ENCODE measurements at places on chromosomes 13 and 19.
A peak's percentile ranks its signal among the peaks of the same experiment; 100 is the strongest.

GRCh38 chr13:113599391-113599790 lies 14.8 kb downstream of the TFDP1 start:
- no peak for DNase-seq

DNA sequence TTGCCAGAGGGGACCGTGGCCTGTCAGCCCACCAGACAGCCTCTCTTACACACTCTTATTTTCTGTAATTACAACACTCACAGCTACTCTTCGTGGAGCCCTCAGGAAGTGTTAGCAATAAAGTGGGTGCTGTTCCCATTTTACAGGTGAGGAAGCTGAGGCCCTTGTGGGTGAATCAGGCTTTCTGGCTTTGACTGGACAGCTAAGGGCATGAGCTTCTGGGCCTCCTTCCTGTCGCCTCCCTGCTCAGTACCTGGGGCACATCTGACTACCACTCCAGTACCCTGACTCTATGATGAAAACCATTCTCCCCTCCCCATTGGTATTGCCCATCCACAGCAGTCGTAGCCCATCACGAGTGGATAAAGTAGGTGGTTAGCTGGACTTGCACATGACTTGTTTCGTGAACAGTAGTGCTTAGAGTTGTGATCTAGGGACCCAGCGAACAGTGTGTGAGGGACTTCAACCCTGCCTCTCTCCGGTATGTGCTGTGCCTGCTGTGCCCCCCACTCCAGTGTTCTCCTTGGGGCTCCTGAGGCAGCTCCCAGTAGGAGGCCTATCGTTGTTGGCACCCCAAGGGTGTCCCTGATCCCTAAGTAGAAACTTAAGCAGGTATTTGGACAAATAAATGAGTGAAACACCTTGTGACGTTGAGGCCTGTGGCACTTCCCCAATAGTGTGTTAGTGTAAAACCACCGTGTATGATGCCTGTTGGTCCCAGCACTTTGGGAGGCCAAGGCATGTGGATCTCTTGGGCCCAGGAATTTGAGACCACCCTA lies 38.6 kb downstream of the GATAD2A start:
- no peak for DNase-seq

DNA sequence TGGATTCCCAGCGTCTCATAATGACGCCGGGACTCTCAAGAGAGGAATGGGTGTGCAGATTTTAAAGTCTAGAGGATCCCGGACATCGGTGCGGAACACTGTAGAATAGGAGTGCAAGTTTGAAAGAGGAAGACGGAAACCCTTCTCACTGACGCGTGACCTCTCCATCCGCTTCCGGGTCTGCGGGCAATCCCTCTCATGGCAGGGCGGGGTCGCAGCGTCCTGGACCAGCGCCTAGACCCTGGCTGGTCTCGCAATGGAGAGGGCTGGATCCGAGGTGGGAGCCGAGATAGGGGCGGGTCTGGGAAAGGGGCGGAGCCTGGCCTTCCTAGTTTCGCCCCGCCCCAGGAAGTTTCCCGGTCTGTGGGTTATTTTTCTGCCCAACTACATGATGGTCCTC lies 4.6 kb upstream of the ZNF845 start:
- DNase-seq = no peak

GRCh38 chr19:29793116-29793727 lies 18.6 kb upstream of the CCNE1 start:
- DNase-seq = no peak

DNA sequence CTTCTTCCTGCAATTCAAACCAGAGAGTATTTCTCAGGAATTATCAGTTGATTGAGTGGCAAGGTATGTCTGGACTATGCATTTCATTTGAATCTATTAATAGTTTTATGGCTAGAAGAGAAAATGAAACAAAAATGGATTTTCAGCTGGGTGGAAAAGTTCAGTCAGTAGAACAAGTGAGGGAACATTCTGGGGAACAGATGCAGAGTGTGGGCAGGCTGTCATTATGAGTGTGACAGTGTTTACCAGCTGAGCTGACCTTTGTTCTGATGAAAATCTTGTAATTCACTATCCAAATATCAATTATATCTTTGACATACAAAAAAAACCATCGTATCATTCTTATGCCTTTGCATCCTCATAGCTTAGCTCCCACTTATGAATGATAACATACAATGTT lies 2.6 kb upstream of the CLC start:
- no peak for DNase-seq

DNA sequence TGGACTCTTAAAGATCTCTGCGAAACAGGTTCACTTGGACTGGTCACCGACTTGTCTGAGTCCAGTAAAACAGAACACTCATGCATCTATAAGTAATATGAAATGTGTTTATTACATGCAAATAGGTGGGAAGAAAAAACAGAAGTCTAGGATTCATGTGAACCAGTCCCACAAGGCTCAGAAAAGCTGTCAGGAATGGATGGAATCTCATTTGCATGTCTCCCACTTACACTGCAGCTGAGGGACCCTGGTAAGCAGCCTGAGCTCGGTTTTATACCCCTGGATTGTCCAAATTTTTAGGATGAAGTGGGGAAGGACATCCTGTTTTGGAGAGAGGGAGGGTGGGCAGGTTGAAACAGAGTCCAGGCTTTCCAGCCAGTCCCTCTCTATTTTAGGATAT lies 1545.1 kb upstream of the PCDH20 start:
- DNase-seq = no peak

GRCh38 chr19:41111296-41111695 lies 2.9 kb upstream of the CYP2F1 start:
- DNase-seq = no peak

DNA sequence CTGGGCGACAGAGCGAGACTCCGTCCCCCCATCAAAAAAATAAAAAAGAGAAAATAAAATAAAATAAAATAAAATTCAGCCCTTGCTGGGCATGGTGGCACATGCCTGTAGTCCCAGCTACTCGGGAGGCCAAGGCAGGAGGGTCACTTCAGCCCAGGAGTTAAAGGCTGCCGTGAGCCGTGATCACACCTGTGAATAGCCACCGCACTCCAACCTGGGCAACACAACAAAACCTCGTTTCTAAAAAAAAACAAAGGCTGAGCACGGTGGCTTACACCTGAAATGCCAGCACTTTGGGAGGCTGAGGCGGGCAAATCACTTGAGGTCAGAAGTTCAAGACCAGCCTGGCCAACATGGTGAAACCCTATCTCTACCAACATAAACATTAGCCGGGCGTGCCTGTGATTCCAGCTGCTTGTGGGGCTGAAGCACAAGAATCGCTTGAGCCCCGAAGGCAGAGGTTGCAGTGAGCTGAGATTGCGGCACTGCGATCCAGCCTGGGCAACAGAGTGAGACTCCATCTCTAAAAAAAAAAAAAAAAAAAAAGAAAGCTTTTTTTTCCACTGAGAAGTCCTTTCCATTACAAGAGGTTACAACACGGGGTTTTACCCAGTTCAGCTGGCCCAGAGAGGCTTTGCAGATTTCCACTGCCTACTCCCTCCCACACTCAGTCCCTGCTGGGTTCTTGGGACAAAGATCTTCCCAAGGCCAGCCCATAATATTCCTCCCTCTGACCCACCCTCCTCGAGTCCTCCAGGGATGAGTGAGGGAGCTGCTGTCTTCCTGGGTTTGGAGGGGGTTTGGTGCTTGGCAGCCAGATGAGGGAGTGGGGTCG lies 6.4 kb downstream of the ANGPTL4 start:
- no peak for DNase-seq

GRCh38 chr19:15859187-15859586 lies 38.7 kb downstream of the CYP4F2 start:
- DNase-seq = no peak

GRCh38 chr13:30704596-30704995 lies 30.7 kb upstream of the ALOX5AP start:
- DNase-seq = no peak

DNA sequence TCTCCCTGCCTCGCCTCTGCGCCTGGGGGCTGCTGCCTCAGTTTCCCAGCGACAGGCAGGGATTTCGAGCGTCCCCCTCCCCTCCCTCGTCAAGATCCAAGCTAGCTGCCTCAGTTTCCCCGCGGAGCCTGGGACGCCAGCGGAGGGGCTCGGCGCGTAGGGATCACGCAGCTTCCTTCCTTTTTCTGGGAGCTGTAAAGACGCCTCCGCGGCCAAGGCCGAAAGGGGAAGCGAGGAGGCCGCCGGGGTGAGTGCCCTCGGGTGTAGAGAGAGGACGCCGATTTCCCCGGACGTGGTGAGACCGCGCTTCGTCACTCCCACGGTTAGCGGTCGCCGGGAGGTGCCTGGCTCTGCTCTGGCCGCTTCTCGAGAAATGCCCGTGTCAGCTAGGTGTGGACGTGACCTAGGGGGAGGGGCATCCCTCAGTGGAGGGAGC lies 722 bp upstream of the ICAM1 start:
- peak; percentile 54 for DNase-seq

DNA sequence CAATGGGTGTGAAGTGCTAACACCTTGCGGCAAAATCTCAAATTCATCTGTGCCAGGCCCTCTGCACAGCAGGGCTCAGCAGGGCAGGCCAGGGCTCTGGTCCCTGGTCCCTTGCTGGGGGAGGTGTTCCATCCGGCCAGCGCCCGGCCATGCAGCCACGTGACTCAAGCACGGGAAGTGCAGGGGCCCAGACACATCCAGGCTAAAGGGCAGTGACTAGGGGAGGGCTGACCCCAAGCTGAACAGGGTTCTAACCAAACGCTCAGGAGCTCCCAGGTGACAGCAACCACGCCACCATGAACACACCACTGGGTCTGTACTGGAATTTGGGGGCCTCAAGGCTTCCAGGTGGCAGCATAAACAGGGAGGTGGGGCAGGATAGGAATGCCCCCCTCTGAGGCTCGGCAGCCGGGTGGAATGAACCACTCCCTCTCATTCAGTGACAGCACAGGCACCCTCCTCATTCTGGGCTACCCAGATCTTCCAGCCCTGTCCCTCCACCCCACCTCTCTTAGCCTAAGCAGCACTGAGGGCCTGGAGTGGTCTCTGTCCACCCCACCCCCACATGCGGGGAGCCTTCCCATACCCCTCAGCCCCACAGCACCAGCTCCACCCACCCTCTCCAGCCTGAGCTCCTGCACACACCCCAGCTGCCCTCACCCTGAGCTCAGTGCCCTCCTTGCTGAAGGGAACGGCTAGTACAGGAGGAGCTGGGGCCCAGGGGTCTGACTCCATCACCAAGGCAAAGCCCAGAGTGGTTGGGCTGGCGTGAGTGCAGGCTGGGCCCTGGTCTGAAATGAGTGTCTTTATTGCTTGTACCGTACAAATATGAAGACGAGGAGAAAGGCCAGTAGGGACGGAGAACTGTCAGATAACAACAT lies 5.3 kb upstream of the CCNP start:
- no peak for DNase-seq

- no peak for DNase-seq
Measured at GRCh38 chr19:7981199-7981598, 24.2 kb downstream of the ELAVL1 start.

- DNase-seq = no peak
Measured at GRCh38 chr13:90447734-90448101, 899.8 kb upstream of the MIR17HG start.

DNA sequence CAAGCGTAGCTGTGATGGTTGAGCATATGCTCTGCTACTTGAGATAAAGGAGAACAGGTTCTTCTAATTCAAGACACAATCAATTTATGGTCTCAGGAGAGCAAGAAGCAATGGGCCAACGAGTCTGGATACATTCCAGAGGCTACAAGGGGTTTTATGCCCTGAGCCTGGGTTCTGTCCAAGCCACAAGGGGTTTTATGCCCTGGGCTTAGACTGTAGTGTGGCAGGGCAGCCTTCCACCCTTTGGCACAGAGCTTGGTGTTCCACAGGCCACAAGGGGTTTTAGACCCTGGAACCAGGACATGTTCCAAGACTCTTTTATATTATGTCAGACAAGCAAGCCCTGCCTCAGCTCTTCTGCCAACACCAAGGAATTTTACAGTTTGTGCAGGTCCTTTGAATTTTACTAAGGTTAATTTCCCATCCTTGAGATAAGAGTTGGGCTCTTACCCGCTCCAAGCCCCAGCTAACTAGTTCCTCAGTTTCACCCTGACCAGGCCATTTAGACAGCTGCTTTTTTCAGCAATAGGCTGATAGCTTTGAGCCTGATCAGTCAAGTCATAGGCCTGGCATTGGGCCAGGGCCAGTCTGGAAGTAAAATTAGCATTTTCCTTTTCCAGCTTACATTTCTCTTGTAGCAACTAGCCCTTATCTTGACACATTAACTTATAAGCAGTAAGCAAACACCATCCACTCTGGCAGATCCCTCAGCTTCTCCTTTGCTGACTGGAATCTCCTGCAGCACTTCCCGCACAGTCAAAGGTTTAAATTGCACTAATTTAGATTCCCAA lies 95.0 kb downstream of the ZNF737 start:
- DNase-seq = no peak

GRCh38 chr19:57321116-57321515 lies 844 bp downstream of the ZNF543 start:
- no peak for DNase-seq

DNA sequence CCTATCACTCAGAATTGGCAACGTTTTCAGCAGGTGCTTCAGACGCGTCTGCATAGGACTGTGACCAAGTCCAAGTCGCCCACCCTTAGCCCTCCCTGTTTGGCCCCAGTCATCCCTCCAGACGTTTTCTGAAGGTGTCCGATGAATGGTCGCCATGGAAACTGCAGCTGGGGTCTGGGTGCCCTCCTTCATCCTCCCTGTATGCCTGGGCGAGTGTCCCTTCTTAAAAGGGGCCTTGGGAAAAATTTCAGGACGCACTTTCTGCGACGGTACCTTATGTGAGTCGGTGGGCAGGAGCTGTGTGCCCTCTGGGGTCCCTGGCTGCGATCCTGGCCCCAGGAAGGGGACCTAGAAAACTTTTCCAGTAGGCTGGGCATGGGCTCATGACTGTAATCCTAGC lies 25.1 kb downstream of the MAN2B1 start:
- no peak for DNase-seq

- DNase-seq = no peak
Measured at GRCh38 chr13:109281017-109281902, 505.1 kb downstream of the IRS2 start.

GRCh38 chr19:52520013-52520412 lies 7.5 kb upstream of the ZNF808 start:
- DNase-seq = no peak

DNA sequence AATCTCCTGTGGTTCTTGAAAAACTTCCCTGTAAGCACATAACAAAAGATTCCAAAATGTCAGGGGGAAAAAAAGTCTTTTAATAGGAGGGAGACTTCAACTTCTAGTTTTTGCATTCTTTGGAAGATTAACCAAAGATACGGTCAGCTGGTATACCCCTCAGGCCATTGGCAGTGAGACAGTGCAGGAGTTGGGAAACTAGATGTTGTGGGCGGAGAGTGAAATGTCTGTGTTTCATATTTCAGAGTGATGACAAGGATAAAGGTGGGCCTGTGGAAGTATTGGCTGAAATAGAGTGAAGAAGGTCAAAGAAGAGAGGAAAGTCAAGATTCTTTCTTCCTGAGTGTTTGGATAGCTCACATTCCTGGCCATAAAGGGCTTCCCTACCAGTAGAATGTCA lies 40.8 kb downstream of the CYP2B6 start:
- DNase-seq = no peak

Data from stimulated activated CD8-positive, alpha-beta memory T cell treated with anti-CD3 and anti-CD28 coated beads, Interleukin-7, amount 100 ng/mL, for 24 hours (primary cell).